ENCODE measurements at places on chromosomes 13 and 19. TPM values are rescaled to one million over a fixed set of nuclear protein-coding genes. Genes with fewer than 3 reads are reported as not detected.

The CYP2A6 gene
- total RNA-seq, result not detected

The TMPRSS9 gene
- not detected for total RNA-seq

The ZNF571 gene
- total RNA-seq, result 1.2 TPM

The PTPRH gene
- 0.74 TPM for total RNA-seq

The SLC25A41 gene
- not detected for total RNA-seq

The DKKL1 gene
- total RNA-seq, result 1.3 TPM

The TTC9B gene
- not detected for total RNA-seq

The TLE2 gene
- total RNA-seq, result 0.45 TPM

The SLC25A42 gene
- 6.9 TPM for total RNA-seq

The PRODH2 gene
- total RNA-seq, result not detected

The SULT2B1 gene
- total RNA-seq, result 0.15 TPM

The SLC6A16 gene
- not detected for total RNA-seq

The ZNF714 gene
- 7.4 TPM for total RNA-seq

The ONECUT3 gene
- not detected for total RNA-seq

The C1QTNF9 gene
- total RNA-seq, result not detected

The ZNF432 gene
- 3.9 TPM for total RNA-seq

The HS6ST3 gene
- total RNA-seq, result under 0.01 TPM

The SLC8A2 gene
- not detected for total RNA-seq

The DAND5 gene
- total RNA-seq, result not detected

Data from bronchus fibroblast of lung (primary cell).